DMS153 (cell line): ENCODE measurements at places on chromosomes 5 and 9.

GRCh38 chr5:111383288-111383970 lies 128.9 kb downstream of the STARD4 start:
- DNase-seq, result no peak

DNA sequence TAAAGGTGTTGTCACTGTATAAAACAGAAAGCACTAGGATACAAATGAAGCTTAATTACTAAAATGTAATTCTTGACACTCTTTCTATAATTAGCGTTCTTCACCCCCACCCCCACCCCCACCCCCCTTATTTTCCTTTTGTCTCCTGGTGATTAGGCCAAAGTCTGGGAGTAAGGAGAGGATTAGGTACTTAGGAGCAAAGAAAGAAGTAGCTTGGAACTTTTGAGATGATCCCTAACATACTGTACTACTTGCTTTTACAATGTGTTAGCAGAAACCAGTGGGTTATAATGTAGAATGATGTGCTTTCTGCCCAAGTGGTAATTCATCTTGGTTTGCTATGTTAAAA lies 43.8 kb downstream of the NDFIP1 start:
- no peak for DNase-seq

- no peak for DNase-seq
Measured at GRCh38 chr9:34463098-34463900, 4.7 kb downstream of the DNAI1 start.

GRCh38 chr5:25570067-25570583 lies 925.3 kb upstream of the CDH10 start:
- no peak for DNase-seq
